Mucosa of descending colon (tissue), 3 donors: ENCODE measurements at places on chromosomes 3 and 15. TPM values are rescaled to one million over a fixed set of nuclear protein-coding genes. Genes with fewer than 3 reads are reported as not detected.

CTXN2 gene
- total RNA-seq: not detected

GRCh38 chr3:149588909-149589308 is 68.9 kb downstream of the WWTR1 start:
- DNase-seq: no peak

TTC21A gene
- 7.2 TPM for total RNA-seq

DNA sequence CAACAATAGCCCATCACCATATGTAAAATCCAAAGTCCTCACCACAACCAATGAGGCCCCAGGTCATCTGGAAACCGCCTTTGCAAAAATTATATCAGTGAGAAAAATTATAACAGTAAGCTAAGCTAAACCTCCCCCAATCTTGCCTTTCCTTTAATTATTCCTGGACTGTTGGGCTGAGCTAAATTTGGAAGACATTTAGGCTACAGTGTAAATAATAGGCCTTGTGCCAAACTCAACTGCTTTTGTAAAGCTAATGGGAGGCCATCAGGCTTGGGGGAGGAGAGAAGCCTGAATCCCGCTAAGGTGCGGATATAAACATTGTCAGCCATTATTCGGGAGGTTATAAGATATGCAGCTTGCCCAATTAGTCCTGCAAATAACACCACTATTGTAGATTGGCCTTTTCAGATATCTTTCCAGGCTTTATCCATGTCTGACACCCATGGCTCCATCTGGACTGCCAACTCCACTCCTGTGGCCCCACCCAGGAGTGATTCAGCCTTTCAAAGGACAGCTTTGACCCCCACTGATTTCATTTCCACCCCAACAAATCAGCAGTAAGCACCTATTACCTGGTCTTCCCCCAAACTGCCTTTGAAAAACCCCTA is 53.0 kb upstream of the CA12 start:
- no peak for DNase-seq

ITIH4 gene
- 4.3 TPM for total RNA-seq

CACNA2D3 gene
- total RNA-seq: 0.34 TPM

DNA sequence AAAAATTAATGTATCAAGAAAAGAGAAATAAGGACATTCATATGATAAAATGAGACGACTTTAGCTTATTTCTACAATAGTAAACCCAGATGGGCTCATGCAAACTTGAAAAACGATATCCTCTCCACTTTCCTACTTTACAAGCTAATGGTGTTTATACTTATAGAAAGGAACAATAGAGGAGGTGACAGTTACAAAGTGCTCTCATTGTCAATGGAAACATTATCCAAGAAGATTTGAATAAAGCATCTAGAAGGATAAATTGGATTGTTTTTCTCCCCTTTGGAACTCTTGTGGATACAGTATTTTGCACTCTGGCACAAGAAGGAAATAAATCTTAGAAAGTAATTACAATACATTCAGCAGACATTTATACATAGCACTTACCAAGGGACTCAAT is 20.2 kb upstream of the CCDC66 start:
- no peak for DNase-seq

DNA sequence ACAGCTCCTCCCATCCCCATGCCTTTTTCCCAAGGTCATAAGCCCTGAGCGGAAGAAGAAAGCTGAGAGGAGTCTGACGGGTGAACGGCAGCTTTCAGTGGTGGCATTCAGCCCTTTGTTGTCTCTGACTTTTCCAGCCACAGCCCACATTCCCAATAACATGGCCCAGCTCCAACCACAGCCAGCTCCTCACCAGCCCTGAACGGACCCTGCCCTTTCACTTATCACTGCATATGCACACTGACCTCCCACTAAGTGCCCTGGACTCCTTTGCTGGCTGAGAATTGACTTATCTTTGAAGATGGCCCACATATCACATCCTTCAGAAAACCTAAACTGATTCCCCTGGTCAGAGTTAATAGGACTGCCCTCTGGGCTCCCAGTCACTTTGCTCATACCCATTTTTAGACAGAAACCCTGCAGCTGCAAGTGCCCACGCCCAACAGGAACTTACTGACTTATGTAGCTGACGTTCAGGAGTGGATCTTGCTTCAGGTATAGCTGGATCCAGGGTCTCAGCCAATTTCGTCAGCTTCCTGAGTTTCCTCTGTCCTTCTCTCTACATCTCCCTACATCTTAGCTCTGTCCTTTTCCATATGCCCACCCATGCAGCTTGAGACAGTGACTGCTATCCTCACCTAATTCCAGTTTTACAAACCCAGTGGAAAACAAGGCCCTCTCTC is 348.5 kb upstream of the PROK2 start:
- no peak for DNase-seq

EXD1 gene
- total RNA-seq: not detected

GRCh38 chr3:52243791-52244628 is 1.5 kb upstream of the PPM1M start:
- DNase-seq: no peak
